ENCODE measurements at places on chromosomes 4 and X. TPM values are rescaled to one million over a fixed set of nuclear protein-coding genes. Genes with fewer than 3 reads are reported as not detected.

The GATA1 gene
- total RNA-seq: not detected

The NAP1L3 gene
- total RNA-seq: 10.3 TPM

The PWWP3B gene
- total RNA-seq: under 0.01 TPM

The ADH7 gene
- total RNA-seq: not detected

The FAM9A gene
- not detected for total RNA-seq

The LUZP4 gene
- not detected for total RNA-seq

The POU4F2 gene
- not detected for total RNA-seq

The XK gene
- total RNA-seq: 0.15 TPM

The AR gene
- 2.7 TPM for total RNA-seq

The TMEM156 gene
- not detected for total RNA-seq

The YY2 gene
- 1.1 TPM for total RNA-seq

The MAGEE2 gene
- total RNA-seq: not detected

The NSUN7 gene
- not detected for total RNA-seq

The XAGE1A gene
- total RNA-seq: not detected

The SLC9B1 gene
- total RNA-seq: 2.2 TPM

The VSIG4 gene
- total RNA-seq: not detected

The GPC4 gene
- total RNA-seq: 3.6 TPM

The PABPC1L2B gene
- not detected for total RNA-seq

The THOC2 gene
- 28.0 TPM for total RNA-seq

The UGT2B17 gene
- not detected for total RNA-seq

The CRMP1 gene
- 0.08 TPM for total RNA-seq

The MAGEA4 gene
- total RNA-seq: not detected

The PORCN gene
- total RNA-seq: 9.8 TPM

The UGT2B11 gene
- total RNA-seq: not detected

The FGF13 gene
- 6.2 TPM for total RNA-seq

The NHSL2 gene
- 0.45 TPM for total RNA-seq

The MYL5 gene
- total RNA-seq: 26.9 TPM

The TRO gene
- total RNA-seq: 18.3 TPM

The EIF2S3 gene
- total RNA-seq: 364 TPM

The GPRASP2 gene
- total RNA-seq: 13.7 TPM

The TMEM255A gene
- not detected for total RNA-seq

The XAGE2 gene
- not detected for total RNA-seq

The HPGDS gene
- not detected for total RNA-seq

The ERCC6L gene
- total RNA-seq: not detected

The IL1RAPL1 gene
- total RNA-seq: under 0.01 TPM

The HTN1 gene
- not detected for total RNA-seq

The EGF gene
- total RNA-seq: 0.35 TPM

Data from smooth muscle cell of the coronary artery (primary cell).